ENCODE measurements at places on chromosomes 1 and 21.

GRCh38 chr1:108561689-108562326 is 1.9 kb downstream of the EEIG2 start:
- DNase-seq: peak; percentile 84

DNA sequence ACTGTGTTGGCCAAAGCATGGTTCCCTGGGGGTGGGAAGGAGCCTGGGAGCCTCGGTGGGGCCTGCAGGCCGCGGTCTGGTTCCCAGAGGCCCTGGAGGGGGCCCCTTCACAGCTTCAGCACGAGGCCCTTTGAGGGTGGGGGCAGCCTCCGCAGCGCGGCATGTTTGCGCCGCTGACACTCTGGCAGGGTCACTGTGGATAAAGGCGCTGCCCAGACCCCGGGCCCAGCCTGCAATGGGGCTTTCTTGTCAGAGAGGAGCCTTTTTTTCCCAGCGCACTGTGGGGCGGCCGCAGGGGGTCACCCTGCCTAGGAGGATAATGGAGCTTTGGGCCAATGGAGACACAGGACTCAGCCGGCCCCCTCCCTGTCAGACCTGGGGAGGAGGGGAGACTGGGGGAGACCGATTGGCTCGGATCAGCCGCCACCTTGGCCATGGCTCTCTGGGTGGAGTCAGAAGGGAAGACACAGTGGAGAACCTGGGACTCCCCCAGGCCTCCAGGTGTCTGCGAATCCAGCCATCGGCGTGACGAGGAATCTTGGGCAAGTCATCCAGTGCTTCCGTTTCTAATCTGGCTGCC is 26.0 kb downstream of the EPHB2 start:
- no peak for DNase-seq

GRCh38 chr21:17609681-17610080 is 3.0 kb downstream of the BTG3 start:
- no peak for DNase-seq

- DNase-seq: no peak
These were observed 124.3 kb downstream of the ETS2 start for GRCh38 chr21:38930066-38930465.

- no peak for DNase-seq
These were observed 12.2 kb upstream of the PINK1 start for GRCh38 chr1:20621012-20621411.

- DNase-seq: no peak
These were observed 1.7 kb downstream of the HLX start for GRCh38 chr1:220880726-220881506.

GRCh38 chr1:147549526-147549925 is 8.2 kb downstream of the BCL9 start:
- DNase-seq: no peak

DNA sequence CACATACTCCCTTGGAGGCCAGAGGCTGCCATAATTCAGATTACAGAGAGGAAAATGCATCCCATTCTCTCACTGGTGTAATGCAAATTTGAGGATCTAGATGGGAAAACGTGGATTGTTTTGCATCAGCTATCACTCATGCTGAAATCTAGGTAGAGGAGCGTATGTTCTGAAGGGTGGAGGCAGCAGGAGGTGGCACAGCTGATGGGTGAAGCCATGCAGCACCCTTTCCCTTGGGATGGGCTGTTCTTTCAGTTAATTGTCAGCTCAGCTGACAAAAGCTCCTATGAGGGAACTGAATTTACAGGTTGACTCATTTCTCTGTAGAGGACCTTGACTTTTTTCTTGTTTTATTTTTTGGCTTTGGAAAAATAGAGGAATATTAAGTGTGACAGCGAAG is 41.8 kb downstream of the CAMTA1 start:
- no peak for DNase-seq

- DNase-seq: no peak
These were observed 39.6 kb downstream of the VCAM1 start for GRCh38 chr1:100759188-100759587.

DNA sequence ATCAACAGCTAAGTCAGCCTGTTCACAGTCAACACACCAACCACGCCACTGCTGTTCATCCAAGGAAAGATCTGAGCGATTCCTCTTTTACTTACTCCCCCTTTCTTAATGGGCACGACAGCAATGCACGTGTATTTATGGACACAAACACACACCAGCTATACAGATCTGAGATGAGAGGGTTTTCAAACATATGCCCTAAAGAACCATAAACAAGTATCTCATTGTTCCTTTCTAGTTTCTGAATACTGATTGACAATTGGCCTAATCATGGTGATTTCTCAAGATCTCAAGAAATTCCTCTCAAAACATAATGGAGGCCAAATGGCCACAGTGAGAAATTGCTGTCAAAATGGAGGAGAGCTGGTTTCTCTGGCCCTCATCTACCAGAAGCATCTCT is 18.0 kb downstream of the TOR3A start:
- no peak for DNase-seq

GRCh38 chr1:162587761-162588260 is 26.3 kb downstream of the UAP1 start:
- DNase-seq: no peak

DNA sequence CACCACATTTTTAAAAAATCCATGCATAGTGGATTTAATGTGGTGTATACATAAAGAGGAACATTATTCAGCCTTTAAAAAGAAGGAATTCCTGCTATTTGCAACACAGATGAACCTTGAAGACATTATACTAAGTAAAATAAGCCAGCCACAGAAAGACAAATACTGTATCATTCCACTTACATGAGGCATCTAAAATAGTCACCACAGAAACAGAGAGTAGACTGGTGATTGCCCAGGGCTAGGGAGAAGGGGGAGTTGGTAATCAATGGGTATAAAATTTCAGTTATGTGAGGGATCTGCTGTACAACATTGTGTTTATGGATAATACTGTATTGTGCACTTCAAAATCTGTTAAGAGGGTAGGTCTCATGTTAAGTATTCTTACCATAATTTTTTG is 10.0 kb downstream of the FAM163A start:
- no peak for DNase-seq

DNA sequence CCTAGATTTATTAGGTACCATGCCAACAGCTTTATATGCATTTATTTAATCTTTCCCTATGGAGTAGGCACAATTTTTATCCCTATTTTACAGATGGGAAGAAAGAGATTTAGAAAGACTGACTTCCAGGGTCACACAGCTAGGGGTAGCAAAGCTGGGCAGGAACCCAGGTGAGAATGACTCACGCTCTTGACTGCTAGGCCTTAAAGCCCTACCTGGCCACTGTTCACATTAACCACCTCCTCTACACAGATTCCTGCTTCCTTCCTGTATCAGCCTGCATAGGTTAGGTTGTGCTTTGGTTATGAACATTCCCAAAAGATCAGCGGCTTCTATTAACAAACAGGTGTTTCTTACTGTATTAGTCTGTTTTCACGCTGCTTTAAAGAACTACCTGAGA is 53.2 kb downstream of the DNAJC6 start:
- no peak for DNase-seq

DNA sequence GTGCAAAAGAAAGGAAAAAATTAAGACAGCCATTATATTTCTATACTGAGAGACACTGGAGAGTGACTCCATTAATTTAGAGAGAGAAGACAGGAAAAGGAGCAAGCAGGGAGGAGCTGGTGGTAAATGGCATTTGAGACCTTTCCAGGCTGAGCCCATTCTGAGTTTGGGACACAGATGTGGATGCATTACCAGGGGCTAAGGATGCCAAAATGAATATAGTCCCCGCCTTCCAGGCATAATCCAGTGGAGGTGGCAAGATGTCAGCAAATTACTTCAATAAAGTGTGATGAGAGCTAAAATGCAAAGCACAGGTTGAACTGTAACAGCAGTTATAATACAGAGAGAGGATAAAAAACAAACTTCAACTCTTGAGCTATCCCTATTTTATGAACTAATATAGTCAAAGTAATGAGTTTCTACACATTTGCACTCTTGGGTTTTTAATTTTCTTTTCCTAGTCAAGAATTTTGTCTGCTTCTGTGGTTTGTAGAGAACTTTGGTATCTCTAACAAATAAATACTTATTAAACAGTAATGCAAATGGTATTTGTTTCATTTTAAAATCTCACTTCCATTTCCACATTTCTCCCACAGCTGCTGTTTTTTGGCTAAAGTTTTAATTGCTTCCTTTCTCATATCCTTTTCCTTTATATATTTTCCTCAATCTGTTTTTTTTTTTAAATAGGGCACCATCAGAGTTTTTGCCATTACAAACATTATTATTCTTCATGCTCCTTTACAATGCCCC is 228.2 kb upstream of the KCNK2 start:
- DNase-seq: no peak

GRCh38 chr1:172851856-172852255 is 193.0 kb downstream of the FASLG start:
- no peak for DNase-seq

DNA sequence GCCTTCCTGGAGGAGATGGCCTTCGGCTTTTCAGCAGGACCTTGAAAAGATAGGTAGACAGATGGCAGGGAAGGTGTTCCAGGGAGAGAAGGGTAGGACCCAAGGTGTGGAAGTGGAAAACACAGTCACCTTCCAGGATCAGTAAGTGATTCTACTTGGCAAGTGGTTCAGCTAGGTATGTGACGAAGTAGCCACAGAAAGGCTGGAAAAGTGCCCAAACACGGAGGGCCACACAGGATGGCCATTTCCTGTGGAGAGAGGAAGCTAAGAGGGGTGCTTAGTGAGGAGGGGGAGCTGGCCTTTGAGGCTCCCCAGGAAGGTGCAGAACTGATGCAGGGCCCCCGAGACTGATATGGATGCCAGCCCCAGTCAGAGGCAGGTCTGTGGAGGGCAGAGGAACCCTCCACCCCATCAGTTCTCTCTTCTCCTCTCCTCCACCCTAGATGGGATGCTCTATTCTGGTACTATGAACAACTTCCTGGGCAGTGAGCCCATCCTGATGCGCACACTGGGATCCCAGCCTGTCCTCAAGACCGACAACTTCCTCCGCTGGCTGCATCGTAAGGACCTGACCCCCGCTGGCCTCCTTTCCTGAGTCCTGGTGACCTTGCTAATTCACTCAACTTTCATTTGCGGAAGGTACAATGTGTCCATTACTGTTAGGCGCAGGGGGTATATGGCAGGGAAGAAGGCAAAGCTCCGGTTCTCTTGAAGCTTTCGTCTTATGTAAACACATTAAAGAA is 6.8 kb downstream of the SEMA4A start:
- DNase-seq: no peak

GRCh38 chr1:73463873-73464272 is 734.1 kb downstream of the LRRIQ3 start:
- no peak for DNase-seq

DNA sequence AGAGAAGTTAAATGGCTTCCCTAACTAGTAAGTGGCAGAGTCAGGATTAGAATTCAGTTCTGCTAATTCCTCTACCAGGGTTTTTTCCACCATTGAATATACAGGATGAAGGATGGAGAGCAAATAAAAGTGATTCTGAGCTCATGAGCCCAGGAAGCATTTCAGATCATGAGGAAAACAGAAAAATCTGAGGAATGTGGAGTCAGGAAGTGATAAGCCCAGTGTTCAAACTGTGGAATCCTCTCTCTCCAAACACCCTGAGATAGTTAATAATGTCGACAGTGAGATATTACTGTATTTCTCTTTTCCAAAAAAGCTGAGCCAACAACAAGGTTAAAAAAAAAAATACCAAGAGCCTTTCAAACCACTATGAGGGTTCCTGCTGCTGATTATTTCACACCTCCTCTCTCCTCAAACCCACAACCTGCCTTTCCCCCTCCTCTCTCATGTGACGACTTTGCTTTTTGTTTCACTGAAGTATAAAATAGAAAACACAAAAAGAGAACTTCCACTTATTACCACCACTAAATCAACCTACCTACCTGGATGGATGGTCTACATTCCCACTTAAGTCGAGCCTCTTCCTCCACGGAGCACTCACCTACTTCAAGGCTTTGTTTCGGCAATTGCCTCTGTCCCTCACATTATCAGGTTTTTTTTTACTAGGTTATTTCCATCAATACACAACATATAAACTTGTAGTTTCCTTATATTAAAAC is 8.9 kb downstream of the SLAMF1 start:
- DNase-seq: peak; percentile 60

DNA sequence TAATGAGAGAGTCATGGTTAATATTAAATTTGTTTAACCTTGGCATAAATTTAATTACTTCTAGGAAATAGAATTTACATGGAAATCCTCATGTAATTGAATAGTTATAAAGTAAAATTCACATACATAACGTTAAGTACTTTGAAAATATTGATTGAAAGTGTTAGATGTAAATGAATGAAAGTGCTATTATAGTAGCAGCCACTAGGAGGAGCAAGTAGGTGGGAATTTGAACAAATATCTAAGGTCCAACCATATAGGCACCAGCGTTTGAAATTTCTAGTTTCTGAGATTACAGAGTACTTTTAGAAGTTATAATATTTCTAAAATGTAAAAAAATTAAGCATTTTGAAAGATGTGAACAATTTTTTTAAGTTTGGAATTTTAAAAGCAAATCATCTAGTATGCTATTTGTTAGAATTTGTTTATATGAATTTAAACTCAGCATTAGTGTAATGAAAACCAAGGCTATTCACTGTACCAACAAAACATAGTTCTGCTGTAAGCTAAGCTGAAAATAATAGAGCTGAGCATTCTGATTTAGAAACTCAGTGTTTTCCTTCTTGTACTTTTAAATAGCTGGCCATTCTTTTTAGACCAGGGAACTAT is 3.3 kb downstream of the B3GALT2 start:
- no peak for DNase-seq

- no peak for DNase-seq
These were observed 125.9 kb upstream of the VAMP3 start for GRCh38 chr1:7644961-7645750.

- no peak for DNase-seq
These were observed 33.4 kb upstream of the SMYD2 start for GRCh38 chr1:214247501-214248041.

DNA sequence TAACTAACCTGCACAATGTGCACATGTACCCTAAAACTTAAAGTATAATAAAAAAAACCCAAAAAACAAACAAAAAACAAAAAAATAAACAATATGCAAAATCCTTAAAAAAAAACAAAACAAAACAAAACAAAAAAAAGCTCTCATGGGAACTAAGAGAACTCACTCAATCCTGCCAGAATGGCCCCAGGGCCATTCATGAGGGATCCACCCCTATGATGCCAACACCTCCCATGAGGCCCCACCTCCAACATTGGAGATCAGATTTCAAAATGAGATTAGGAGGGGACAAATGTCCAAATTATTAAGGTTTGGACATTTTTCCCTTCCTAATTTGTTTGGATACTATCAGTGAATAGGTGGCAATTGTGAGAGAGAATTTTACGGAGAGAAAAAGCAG is 10.2 kb downstream of the CYP4B1 start:
- no peak for DNase-seq

- DNase-seq: no peak
These were observed 16.4 kb downstream of the LDLRAD1 start for GRCh38 chr1:54001591-54001990.

DNA sequence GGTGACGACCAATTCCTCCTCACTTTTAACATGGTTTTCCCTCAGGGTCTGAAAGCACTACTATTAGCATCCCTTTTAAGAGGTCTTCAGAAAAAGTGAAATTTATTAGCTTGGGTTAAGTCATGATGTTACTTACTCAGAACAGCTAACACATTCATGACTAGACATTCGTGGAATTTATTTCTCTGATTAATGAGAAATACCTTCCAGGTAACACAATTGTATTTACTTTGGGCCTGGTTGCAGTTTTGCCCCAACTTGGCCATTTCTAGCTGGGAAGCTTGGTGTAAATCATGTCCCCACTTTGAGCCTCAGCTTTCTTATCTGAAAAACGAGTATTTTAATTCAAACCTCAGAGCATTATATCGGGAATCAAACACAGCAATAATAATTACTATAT is 119.2 kb upstream of the SPATA6 start:
- DNase-seq: no peak

GRCh38 chr1:160752924-160753323 is 13.9 kb downstream of the SLAMF7 start:
- DNase-seq: no peak

GRCh38 chr1:197663162-197663953 is 111.9 kb downstream of the DENND1B start:
- no peak for DNase-seq

Data from activated gamma-delta T cell treated with Interleukin-2 at 50 U/mL for 16 hours (primary cell).